Sigmoid colon (tissue), 7 donors: ENCODE measurements at places on chromosomes 2 and 18. TPM values are rescaled to one million over a fixed set of nuclear protein-coding genes. Genes with fewer than 3 reads are reported as not detected.

UGT1A10 gene
- not detected for total RNA-seq

GAREM1 gene
- 5.3 TPM for total RNA-seq

DNA sequence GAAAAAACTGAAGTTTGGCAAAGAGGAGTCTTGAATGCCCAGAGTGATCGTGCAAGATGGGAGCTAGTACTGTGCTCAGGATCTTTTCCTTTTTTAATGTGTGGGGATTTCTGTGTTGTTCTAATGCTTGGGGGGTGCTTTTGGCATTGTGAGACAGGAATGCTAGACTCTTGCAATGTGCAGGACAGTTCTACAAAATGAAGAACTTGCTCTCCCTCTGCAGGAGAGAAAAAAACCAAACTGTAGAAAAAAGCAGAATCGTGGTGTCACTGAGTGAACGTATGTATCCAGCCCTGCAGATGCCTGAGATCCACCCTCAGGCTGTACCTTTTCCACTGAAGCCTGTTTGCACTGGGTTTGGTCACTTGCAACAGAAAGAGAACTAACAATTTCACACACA is 12.1 kb upstream of the TTC39C start:
- H3K27me3 ChIP-seq = no peaks in the 10 kb centered on the region
- no peaks in the 10 kb centered on the region for H3K4me1 ChIP-seq
- no peak overlapping the region for H3K27ac ChIP-seq
- DNase-seq = no peak
- H3K36me3 ChIP-seq = no peaks in the 10 kb centered on the region

NYAP2 gene
- total RNA-seq = not detected

- no peak overlapping the region for H3K4me3 ChIP-seq
- H3K4me1 ChIP-seq = peaks cover 8% of the 10 kb centered on the region
- DNase-seq = no peak
- H3K27ac ChIP-seq = no peak overlapping the region
These were observed 229.4 kb upstream of the MMADHC start for GRCh38 chr2:149816756-149817551.

DPP4 gene
- total RNA-seq = 11.1 TPM

GRCh38 chr2:233270366-233270765 is 18.9 kb downstream of the ATG16L1 start:
- peaks cover 57% of the 10 kb centered on the region for H3K36me3 ChIP-seq
- no peaks in the 10 kb centered on the region for H3K4me1 ChIP-seq
- H3K27ac ChIP-seq = no peak overlapping the region
- no peak for DNase-seq
- no peaks in the 10 kb centered on the region for H3K27me3 ChIP-seq
- no peak overlapping the region for H3K4me3 ChIP-seq

- no peak overlapping the region for H3K4me3 ChIP-seq
- no peak for DNase-seq
- no peak overlapping the region for H3K27ac ChIP-seq
- peaks cover 46% of the 10 kb centered on the region for H3K36me3 ChIP-seq
- no peaks in the 10 kb centered on the region for H3K27me3 ChIP-seq
These were observed 65.4 kb downstream of the EIF2AK3 start for GRCh38 chr2:88561646-88562388.

- no peaks in the 10 kb centered on the region for H3K36me3 ChIP-seq
- no peaks in the 10 kb centered on the region for H3K27me3 ChIP-seq
- no peak overlapping the region for H3K27ac ChIP-seq
- no peak for DNase-seq
- H3K4me3 ChIP-seq = no peak overlapping the region
- no peaks in the 10 kb centered on the region for H3K4me1 ChIP-seq
These were observed 256.5 kb upstream of the EPAS1 start for GRCh38 chr2:46040563-46041155.

DNA sequence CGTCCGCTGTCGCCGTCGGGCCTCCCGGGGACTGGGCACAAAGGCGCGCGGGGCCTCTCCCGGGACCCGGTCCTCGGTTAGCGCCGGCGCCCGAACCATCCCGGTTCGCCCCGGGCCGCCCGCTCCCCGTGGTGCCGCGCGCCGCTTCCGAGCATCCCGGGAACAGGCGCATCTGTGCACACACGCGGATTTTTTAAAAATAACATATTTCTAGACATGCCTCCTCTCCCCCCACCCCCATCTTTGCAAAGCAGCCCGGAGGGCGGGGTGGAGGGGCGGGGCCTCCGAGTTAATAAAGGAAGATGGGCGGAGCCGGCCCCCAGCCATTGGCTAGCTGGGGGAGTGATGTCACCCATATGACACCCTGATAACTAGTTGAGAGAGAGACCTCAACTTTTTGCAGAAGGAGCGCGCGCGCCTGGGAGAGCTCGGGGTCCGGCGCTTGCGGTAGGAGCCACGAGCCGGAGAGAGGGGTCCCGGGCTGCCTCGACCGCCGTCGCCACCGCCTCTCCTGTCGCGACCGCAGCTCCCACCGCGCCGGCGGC is at the start of gene SOX11:
Gene SOX11, plus strand, starts transcription at position 400 of the 545 bp plus-strand sequence. CDS start 338 bp downstream, outside the sequence.
- H3K27ac ChIP-seq = peak within 1 kb of the TSS; percentile 20
- H3K27me3 ChIP-seq = peaks cover 51% of the 10 kb centered on the region
- H3K4me3 ChIP-seq = peak within 1 kb of the TSS; percentile 27
- no peaks in the 10 kb centered on the region for H3K4me1 ChIP-seq
- H3K36me3 ChIP-seq = no peaks in the 10 kb centered on the region

- H3K4me1 ChIP-seq = no peaks in the 10 kb centered on the region
- H3K4me3 ChIP-seq = no peak overlapping the region
- no peaks in the 10 kb centered on the region for H3K36me3 ChIP-seq
- no peaks in the 10 kb centered on the region for H3K27me3 ChIP-seq
These were observed 2166.7 kb upstream of the PIK3C3 start for GRCh38 chr18:39788383-39788782.

- peaks cover 6% of the 10 kb centered on the region for H3K36me3 ChIP-seq
- DNase-seq = no peak
- H3K27me3 ChIP-seq = no peaks in the 10 kb centered on the region
These were observed 15.9 kb upstream of the CHAC2 start for GRCh38 chr2:53751728-53752127.

IKZF2 gene
- total RNA-seq = 14.9 TPM

METAP1D gene
- total RNA-seq = 14.4 TPM

ATP8B1 gene
- total RNA-seq = 18.0 TPM

RRM2 gene
- total RNA-seq = 4.3 TPM

COPS7B gene
- 43.8 TPM for total RNA-seq

GRCh38 chr2:196160101-196160500 is 11.3 kb downstream of the STK17B start:
- no peaks in the 10 kb centered on the region for H3K36me3 ChIP-seq
- DNase-seq = no peak
- H3K4me1 ChIP-seq = no peaks in the 10 kb centered on the region
- no peaks in the 10 kb centered on the region for H3K27me3 ChIP-seq
- H3K27ac ChIP-seq = peak overlapping the region; percentile 16

- H3K36me3 ChIP-seq = no peaks in the 10 kb centered on the region
- no peak for DNase-seq
- H3K27me3 ChIP-seq = no peaks in the 10 kb centered on the region
- no peak overlapping the region for H3K4me3 ChIP-seq
These were observed 37.6 kb downstream of the ABCB11 start for GRCh38 chr2:168993538-168993937.

GPAT2 gene
- total RNA-seq = 1.8 TPM

DNA sequence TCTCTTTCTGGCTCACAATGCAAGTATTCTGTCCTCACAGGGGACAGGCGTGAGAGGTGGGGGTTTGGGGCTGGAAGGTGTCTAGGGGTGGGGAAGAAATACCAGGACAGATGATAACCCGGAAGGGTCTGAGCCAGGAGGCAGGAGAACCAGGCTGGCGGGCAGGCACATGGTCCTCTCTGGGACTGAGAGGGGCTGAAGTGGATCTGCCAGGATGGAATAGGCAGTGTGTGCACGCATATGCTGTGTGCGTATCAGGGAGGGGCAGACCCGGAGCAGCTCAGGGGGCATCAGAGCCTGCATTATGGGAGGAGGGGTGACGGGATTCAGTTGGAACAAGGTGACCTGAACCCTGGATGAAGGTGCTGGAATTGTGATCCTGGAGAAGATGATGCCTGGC is 157.3 kb downstream of the DYSF start:
- H3K27me3 ChIP-seq = no peaks in the 10 kb centered on the region
- H3K27ac ChIP-seq = no peak overlapping the region
- peaks cover 20% of the 10 kb centered on the region for H3K4me1 ChIP-seq
- no peak overlapping the region for H3K4me3 ChIP-seq
- peak; percentile 45 for DNase-seq

NEU4 gene
- 3.6 TPM for total RNA-seq

DNA sequence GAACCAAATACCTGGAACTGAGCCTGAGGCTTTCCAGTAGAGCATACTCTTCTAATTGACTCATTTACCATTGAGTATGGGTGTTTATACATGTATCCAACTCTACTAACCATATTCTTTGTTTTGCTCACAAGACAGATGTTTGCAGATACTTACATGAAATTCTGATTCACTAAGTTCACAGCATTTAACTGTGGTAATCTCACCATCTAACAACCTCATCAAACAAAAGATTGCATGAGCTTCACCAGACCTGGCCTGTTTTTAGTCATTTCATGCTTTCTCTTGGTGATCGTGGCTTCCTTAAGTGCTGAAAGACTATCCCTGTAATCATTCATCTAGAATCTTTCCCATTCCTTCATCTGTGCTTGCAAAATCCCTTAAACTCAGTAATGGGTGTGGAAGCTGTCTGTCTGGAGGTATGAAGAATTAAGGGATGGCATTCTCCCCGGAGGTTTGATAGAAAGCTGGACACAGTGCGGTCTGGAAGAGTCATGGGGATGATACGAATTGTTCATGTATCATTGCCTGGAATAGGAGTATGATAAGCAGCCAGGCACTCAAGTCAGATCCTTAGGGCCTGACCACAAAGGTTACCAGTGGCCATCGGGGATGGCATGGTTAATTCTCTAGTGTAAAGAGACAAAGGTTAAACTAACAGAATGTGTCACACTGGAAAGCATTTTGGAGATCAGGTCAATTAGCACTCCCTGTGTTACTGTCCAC is 42.0 kb upstream of the IL1R1 start:
- H3K36me3 ChIP-seq = no peaks in the 10 kb centered on the region
- DNase-seq = no peak
- no peaks in the 10 kb centered on the region for H3K27me3 ChIP-seq
- peak overlapping the region; percentile 54 for H3K27ac ChIP-seq
- H3K4me3 ChIP-seq = no peak overlapping the region

DNA sequence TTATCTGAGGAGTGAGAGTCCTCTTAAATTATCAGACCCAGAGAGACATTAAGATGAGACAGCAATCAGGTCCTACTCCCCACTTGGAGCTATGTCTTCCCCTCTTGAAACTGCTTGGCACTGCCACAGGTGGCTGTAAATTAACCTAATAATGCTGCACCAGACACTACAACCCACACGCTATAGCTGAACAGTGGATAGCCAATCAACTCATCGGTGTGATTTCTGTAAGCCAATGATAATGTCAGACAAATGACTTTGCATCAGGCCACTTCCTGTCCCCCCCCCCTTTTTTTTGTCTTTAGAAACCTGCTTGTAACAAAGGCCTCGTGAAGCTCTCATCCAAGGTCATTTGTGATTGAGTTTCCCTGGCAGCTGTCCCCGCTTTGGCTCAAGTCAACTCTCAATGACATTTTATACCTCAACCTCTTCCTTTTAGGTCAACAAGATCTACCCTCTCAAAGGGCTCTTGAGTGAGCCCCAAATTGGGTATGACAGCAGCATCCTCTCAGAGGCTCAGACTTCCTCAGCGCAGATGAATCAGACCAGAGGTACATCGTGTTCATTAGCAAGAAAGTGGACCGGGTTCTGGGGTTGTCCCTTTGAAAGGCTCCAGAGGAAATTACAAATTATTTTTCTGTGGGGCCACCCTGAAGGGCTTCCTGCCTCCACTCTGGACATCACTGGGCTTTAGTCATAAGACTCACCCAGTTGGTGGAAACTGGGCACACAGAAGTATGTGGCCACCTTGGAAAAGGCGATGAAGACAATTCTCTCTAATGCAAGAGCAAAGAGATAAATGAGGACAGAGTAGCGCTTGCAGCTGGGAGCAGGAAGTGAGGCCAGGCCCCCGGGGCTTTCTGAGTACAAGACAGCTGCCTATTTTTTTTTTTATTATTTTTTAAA is 73.6 kb downstream of the COPS8 start:
- no peak for DNase-seq
- no peaks in the 10 kb centered on the region for H3K27me3 ChIP-seq
- no peak overlapping the region for H3K4me3 ChIP-seq

DNA sequence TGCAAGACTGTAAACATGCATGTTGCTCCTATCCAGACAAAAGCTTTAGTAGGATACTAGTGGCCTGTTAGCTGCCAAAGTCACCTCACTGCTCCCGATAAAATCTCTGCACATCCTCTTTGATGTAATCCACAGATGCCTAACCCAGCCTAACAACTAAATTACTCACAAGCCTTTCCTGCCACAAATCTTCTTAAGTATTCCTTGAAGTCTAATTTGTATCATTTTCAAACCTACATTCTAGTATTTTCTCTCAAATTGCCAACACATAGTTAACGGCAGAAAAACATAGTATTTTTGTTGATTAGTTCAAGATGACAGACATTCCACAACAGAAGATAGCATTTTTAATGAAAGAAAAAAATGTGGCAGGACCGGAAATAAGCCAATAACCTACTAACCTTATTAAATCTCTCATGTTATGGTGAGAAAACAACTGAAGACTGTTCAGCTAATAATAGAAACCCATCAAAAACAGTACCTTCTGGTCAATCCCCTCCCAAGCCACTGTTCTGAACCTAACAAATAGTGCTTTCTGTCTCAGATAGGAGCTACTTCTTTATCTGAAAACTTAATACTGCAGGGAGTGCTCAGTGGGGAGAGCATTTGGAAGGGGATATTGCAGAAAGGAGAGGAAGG is at the start of gene MPP4:
Gene MPP4, minus strand, starts transcription at position 57 of the 639 bp plus-strand sequence. CDS start 4,690 bp downstream, outside the sequence.
- H3K27ac ChIP-seq = no peak within 1 kb of the TSS
- H3K4me1 ChIP-seq = no peaks in the 10 kb centered on the region
- no peak for DNase-seq

IL1RL2 gene
- total RNA-seq = not detected

- H3K4me1 ChIP-seq = no peaks in the 10 kb centered on the region
- H3K27ac ChIP-seq = peak overlapping the region; percentile 71
- peak; percentile 86 for DNase-seq
- no peaks in the 10 kb centered on the region for H3K36me3 ChIP-seq
These were observed 22.8 kb downstream of the GLI2 start for GRCh38 chr2:120758181-120759144.

DNA sequence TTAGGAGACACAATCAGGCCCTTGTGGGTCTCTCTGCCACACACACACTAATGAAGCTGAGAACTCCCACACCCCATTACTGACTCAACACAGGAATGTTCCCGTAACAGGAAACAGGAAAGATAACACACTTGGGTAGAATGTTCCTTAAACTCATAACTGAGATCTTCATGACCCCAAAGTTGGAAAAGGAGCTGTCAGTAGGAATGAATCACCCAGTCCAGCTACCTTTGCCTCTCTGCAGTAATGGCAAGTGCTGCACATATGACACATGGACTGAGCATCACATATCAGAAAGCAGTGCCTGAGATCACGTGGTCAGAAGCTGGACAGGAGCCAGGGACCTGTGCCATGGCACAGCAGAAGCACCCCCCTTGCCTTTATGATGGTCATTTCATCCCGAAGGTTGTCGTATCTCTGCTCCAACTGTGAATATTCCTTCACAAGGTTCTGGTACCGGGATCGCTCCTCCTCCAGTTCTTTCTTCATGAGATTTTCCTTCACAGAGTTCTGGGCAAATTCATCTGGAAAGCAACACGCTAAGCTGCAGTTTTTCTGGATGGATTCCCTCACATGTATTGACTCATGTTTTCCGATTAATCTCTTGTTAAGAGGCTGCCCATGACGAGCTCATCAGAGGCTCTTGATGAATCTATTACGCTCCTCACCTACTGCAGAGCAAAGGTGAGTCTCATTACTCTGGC is 65.4 kb upstream of the ACAA2 start:
- H3K4me3 ChIP-seq = no peak overlapping the region
- H3K4me1 ChIP-seq = no peaks in the 10 kb centered on the region
- H3K27ac ChIP-seq = no peak overlapping the region
- no peaks in the 10 kb centered on the region for H3K27me3 ChIP-seq
- DNase-seq = no peak
- H3K36me3 ChIP-seq = no peaks in the 10 kb centered on the region
